ENCODE measurements at places on chromosomes 5 and 9.

DNA sequence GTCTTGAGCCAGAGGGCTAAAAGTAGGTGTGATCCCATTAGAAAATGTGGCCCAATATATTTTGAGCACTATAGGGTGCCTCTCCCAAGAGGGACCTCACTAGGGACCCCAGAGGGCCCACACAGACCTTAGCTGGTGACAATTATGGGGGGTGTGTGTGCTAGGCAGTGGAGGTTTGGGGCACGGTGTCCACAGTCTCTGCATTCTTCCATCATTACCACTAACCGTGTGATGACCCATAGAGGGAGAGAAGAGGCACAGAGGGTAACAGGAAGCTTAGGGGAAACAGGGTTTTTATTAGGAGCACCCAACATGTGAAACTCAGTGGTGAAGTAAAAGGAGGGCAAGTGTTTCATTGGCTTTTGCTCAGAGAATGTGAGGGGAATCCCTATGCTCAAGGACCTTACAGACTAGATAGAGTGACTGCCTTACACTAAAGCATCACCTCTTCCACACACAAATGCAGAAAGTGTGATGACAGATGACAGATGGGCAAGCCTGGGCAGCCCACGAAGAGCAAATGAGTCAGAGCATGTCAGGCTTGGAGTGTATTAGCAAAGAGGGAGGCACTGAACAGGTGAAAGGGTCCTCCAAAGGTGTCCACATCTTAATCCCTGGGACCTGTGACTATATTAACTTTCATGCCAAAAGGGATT lies 2.5 kb upstream of the ACTL7A start:
- no peak for DNase-seq

DNA sequence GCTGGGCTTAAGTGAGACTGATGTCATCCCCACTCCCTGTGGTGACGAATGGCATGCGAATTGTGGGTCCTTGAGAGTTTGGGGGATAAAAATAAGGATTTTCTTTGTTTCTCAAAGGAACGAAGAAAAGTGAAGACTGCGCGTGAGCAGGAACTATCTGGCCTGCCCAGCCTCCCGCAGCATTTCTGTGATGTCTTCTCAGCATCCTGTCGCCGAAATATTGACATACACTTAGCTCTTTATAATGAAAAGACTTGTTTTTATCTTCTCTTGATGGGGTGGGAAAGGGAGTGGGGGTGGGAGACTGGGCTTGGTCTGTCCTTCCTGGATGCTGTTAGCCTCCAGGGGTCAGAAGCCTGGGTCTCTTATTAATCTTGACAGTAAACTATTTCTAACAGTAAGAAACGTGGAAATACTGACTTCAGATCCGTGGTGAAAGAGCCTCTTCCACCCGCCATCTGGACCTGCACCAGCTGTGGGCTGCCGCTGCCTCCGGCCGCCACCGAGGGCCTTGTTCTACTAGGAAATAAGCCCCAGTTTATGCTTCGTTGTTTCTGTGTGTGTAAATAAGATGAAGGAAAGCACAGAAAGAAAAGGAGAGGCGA lies 239.6 kb downstream of the FANCC start:
- no peak for DNase-seq

- no peak for DNase-seq
Observed at GRCh38 chr5:179054876-179055275, 5.3 kb upstream of the ZNF354C start.

- DNase-seq = no peak
Observed at GRCh38 chr9:8278048-8278447, 478.5 kb upstream of the DMAC1 start.

DNA sequence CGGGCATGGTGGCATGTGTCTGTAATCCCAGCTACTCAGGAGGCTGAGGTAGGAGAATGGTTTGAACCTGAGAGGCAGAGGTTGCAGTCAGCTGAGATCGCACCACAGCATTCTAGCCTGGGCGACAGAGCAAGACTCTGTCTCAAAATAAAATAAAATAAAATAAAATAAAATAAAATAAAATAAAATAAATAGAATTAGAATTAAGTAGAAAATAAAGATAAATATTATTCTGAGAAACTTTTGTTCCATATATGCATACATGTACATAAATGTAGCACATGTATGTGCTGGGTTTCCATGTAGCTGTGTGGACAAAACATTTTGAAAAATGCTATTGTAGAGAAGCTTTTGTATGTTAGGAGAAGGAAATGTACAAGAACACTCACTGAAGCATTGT lies 129.4 kb upstream of the VLDLR start:
- DNase-seq = no peak

DNA sequence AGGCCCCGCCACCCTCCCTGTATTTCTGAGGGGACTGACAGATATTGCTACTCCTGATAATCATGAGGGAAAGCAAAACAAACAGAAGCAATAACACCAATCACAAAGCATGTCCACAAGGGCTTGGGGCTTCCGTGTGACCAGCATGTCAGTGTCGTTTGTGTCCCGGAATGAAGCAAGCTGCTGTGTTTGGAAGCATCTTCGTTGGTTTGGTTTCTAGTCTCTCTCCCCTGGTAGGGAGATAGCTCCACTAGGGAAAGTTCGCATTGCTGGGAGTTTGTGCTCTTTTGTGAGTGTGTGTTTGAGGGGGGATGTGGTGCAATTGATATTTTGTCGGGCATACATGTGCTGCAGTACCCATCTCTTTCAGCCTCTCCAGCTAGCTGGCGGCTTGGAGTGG lies 1.4 kb downstream of the GRIA1 start:
- DNase-seq = no peak

DNA sequence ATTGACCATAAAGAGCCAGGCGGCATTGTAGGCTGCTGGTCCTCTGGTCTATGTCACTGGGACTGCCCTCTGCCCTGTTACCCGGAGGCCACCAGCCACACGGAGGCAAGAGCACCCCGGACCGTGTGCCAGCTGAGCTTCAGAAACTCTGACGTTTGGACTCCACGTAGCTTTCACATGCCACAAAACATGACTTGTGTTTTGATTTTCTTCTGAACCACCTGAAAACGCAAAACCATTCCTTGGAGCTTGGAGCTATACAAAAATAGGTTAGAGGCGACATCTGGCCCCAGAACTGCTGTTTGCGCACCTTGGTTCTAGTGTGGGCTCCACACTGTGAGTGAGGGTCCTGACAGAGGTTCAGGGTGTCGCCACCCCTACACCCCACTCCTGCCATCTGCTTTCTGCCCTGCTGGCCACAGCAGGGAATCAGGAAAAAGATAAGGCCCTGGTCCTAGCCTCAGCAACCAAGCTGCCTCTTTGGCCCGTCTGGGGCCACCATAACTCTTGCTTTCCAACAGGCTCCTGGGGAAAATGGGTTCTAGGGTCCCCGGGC lies 151.3 kb upstream of the IRX2 start:
- DNase-seq = no peak

DNA sequence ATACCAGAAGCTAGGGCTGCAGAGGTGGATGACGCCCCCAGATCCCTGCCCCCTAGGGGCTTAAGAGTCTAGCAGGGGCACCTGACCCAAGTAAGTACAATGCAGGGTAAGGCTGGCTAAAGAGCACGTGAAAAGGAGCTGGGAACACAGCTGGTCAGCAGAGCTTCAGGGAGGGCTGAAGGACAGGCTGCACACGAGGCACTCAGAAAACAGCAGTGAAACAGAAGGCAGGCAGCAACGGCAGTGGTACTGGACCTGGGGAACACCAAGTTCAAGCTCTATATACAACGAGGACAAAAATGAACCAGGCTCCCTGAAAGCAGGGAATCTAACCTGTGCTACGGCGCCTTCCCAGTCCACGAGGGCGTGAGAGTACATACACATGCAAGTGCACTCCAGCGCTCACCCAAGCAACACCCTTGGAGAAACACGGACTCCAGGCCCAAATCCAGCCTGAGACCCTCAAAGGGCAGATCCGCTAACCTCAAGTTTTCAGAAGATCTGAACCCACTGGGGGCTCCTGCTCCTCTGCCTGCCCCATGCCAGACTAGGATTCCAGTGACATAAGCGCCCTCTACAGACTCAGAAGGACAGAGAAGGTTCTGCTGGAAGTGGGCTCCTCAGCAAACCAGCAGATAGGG lies 57.4 kb downstream of the PSMB7 start:
- no peak for DNase-seq

GRCh38 chr5:175115831-175116230 lies 328.2 kb downstream of the DRD1 start:
- DNase-seq = no peak

- no peak for DNase-seq
Observed at GRCh38 chr5:14261235-14261634, 118.1 kb downstream of the TRIO start.

DNA sequence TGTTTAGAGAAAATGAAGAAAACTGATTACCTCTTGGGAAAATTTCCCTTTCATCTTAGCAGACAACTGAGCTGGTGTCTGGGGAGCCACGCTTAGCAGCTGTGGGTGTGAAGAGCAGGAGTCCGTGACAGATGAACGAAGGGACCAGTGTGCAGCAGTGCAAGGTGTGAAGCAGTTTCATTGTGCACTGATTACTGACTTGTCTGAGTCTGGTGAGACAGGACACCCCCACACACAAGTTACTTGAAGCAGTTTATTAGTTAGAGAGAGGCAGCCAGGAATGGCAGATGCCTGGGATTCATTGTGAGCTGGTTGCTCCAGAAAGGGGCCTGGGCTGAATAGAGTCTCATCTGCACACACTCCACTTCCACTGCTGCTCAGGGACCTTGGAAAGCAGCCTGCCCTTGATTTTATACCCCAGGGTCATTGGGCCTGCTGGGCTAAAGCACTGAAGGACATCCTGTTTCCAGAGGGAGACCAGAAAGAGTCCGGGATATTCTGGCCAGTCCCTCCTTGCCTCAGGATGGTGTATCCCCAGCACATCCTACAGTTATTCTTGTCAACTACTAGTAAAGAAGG lies 47.4 kb downstream of the FBXL7 start:
- DNase-seq = no peak

DNA sequence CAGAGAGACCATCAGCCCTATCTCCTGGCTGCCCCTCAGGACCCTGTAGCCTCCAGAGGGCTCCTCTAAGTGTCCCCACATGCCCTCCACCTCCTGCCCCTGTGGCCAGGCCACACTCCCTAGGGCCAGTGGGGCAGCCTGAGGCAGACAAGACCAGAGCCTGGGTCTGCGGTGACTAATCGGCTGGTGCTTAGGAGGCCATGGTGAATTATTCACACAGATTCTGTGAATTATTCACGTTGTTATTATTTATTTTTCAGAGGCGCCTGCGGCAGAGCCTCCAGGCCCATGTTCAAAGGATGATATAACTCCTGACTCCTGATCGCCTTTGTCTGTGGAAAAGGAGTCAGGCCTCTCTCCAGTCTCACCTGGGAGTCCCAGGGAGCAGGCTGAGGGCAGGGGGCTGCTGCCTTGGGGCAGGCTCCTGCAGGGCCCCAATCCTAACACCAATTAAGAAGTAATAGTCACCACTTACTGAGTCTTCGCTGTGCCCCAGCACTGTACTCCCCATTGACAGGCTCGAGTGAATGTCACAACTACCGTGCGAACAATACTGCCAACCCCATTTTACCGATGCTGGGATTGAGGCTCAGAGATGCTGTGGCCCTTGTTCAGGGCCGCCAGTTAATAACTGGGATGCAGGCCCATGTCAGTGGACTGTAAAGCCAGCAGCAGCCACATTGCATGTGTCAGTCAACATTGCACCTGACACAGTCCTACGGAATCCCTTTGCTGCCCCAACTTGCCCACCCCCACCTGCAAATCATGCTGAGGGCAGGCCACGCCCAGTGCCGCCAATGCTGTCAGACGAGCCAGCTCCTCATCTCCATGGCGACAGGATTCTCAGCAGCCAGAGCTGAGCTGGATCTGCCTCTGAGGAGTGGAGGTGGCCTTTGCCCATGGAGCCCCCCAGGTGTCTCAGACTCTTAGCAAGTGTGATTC lies 94.9 kb downstream of the PCDH1 start:
- no peak for DNase-seq

- no peak for DNase-seq
Observed at GRCh38 chr9:79028101-79028500, 543.7 kb upstream of the TLE4 start.

DNA sequence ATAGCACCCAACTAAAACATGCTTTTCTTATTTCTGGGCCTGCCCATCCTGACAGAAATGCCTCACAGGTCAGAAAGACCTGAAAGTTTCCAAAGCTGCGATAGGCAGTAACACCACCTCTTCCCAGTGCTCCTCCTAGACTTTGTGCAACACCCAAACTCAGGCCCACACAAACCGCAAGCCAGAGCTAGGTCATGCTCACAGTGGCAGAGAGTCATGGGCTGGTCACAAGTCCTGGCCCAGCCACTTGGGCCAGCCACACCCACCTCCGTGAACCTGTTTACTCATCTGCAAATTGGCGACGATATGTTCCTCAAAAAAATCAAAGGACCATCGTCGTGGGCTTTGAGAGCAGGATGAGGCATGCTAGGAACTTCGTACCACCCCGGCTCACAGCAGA lies 44.0 kb upstream of the SLC25A51 start:
- no peak for DNase-seq

DNA sequence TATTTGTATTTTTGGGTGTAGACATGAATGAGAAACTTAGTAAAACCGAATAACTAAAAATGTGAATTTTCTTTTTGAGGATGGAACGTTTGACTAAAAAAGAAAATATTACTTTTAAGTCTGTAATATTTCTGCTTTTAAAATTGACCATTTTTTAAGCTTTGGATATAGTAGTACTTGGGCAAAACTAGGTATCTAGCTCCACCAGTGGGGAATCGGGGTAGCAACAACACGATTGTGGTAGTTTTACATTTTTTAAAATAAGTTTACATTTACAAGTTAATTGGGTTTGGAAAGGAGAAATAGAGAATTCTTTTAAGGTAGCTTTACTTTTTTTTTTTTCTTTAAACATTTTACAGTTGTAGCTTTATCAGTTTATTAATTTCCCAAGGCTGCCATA lies 154.4 kb downstream of the MAN2A1 start:
- DNase-seq = no peak

- DNase-seq = no peak
Observed at GRCh38 chr9:82761027-82761426, 301.9 kb downstream of the RASEF start.

GRCh38 chr5:10461904-10462555 lies 20.4 kb downstream of the ROPN1L start:
- DNase-seq = no peak

DNA sequence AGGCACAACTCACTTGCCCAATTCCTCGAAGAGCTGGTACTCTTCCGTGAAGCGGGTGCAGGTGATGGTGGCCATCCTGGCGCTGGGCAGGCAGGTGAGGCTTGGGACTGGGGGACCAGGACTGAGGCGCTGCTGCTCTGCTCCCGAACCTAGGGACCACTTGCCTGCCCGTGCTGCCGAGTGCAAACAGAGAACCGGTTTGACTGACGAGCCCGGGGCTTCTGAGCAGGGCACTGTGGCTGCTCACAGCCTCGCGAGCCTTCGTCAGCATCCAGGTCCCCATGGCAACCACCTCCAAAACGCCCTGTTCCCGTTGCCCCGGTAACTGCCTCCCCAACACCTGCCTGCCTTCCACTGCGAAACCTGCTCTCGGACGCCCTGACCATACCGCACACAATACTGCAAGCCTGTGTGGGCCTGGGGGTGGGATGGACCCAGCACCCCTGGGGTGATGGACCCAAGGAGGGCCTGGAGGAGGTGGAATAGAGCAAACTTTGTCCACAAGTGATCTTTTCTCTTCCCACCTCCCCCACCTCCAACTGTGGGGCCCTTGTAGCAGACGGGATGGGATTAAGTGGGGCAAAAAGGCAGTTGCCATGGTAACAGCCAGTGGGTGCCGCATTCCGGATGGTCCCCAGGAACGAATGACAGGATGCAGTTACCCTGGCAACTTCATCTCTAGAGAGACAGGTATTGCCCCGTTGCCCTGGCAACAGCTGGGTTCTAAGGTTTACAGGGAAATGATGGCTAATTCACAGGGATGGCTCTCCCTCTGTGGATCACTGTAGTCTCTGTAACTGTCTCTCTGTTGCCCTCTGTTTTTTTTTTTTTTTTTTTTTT lies at the start of gene CAMK2A:
Gene CAMK2A, minus strand, starts transcription at position 223 of the 840 bp plus-strand sequence. Its CDS starts 148 bp downstream, at position 75.
- DNase-seq = no peak
